Stimulated activated CD4-positive, alpha-beta T cell treated with anti-CD3 and anti-CD28 coated beads, Interleukin-4, amount 100 ng/mL, for 24 hours (primary cell): ENCODE measurements at places on chromosomes 16 and 17.

DNA sequence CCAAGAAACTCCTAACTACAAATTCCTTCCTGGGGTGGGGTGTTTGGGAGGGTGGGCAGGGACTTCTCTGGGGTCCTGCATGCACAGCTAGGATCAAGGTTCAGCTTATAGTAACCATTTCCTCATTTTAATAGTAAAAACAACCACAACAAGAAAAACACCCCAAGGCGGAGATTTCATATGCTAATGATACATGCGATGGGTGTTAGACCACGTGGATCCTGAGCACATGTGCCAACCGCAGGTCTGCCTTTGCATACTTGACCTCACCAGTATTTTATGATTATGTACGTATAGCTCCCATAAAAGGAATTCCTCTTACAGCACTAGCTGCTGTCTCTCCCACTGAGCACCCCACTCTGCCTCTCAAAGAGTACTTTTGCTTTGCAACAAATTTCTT is 1.9 kb downstream of the KRTAP4-11 start:
- no peak for DNase-seq

DNA sequence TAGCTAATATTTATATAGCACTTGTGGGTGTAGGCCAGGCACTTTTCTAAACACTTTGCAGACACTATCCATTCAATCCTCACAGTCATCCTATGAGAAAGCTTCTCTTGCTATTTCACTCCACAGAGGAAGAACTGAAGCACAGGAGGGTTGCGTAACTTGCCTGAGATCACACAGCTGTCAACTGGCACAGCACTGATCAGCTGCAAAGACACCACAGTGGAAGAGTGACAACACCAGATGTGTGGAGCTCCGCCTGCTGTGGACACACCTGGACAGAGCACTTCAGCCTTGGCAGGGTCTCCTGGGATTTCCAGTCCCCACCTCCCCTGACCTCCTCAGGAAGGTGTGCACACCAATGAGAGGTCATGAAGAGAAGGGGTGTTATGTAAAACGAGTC is 13.3 kb upstream of the CNEP1R1 start:
- DNase-seq = no peak

DNA sequence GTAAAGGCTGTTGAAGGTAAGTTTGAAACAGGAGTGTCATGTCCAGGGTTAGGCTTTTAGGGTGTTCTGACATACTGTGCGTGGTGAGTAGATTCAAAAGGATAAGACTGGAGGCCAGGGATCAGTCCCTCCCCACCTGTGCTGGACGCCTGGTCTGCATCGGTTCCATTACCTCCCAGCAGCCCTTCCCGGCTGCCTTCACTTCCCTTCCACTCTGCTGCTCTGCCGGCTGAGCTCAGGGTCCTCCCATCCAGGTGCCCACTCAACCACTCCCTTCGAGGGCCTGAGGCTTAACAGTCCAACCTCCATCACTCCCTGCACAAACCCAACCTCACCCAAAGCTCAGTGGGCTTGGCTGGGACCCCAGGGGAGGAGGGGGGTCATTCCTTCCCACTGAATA is 4.1 kb upstream of the SLC5A10 start:
- DNase-seq = no peak

GRCh38 chr16:83200005-83200779 is 573.4 kb downstream of the CDH13 start:
- DNase-seq = no peak

DNA sequence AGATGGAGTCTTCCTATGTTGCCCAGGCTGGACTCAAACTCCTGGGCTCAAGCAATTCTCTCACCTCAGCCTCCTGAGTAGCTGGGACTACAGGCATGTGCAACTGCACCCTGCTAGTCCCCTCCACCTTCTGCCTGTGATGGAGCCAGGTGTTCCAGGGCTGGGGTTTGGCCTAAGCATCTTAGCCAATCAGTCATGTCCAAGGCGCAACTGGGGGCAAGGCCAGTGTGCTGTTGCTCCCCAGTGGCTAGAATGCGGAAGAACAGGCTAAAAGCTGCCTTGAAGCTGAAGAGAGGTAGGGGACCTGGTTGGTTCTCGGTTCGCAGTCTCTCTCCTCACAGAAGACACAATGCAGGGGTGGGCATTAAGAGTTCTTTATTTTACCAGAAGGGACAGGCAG is 18.6 kb downstream of the FLOT2 start:
- no peak for DNase-seq
